ENCODE measurements at places on chromosomes 3 and 15. TPM values are rescaled to one million over a fixed set of nuclear protein-coding genes. Genes with fewer than 3 reads are reported as not detected.

ABHD5 gene
- 12.5 TPM for total RNA-seq

UROC1 gene
- 0.13 TPM for total RNA-seq

DNA sequence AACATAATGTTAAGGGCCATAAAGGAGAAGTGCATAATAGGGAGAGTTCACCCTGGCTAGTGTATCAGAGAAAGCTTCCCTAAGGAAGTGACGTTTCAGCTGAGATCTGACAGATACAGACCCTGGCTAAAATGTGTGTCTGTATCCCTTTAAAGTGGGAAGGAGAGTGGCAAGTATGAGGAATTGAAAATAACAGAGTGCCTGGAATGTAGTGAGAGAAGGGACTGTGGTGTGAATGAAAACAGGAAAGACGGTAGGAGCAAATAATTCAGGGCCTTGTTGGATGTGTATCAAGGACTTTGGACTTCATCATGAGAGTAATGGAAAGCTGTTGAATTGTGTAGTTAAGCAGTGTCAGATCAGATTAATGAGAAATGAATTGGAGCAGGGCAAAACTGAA is 30.5 kb downstream of the NEO1 start:
- DNase-seq = no peak

GRCh38 chr15:39736412-39737195 is 46.0 kb downstream of the FSIP1 start:
- no peak for DNase-seq

- no peak for DNase-seq
These were observed 51.8 kb downstream of the SMAD6 start for GRCh38 chr15:66753687-66754377.

RLBP1 gene
- not detected for total RNA-seq

Measured in activated CD8-positive, alpha-beta T cell treated with anti-CD3 and anti-CD28 coated beads, Interleukin-2, amount 10 ng/mL, durations not matched to agents 7 days and 5 days (primary cell).